ENCODE measurements at places on chromosomes 4 and X. TPM values are rescaled to one million over a fixed set of nuclear protein-coding genes. Genes with fewer than 3 reads are reported as not detected.

MAGEA9B gene
- total RNA-seq: not detected

ARX gene
- total RNA-seq: 2.7 TPM

IGSF1 gene
- total RNA-seq: 0.54 TPM

NAT8L gene
- 5.1 TPM for total RNA-seq

FDCSP gene
- total RNA-seq: not detected

NHSL2 gene
- 3.7 TPM for total RNA-seq

GBA3 gene
- not detected for total RNA-seq

H2BW2 gene
- not detected for total RNA-seq

OPN1MW gene
- total RNA-seq: not detected

TLR7 gene
- total RNA-seq: 0.12 TPM

MTCP1 gene
- total RNA-seq: 20.4 TPM

MGARP gene
- total RNA-seq: 0.34 TPM

SPANXN3 gene
- not detected for total RNA-seq

APELA gene
- total RNA-seq: not detected

ZNF732 gene
- 0.10 TPM for total RNA-seq

HTR2C gene
- total RNA-seq: not detected

BTC gene
- 0.13 TPM for total RNA-seq

SAGE1 gene
- not detected for total RNA-seq

PNMA6A gene
- total RNA-seq: 1.3 TPM

SLC6A14 gene
- not detected for total RNA-seq

FANCB gene
- total RNA-seq: 0.17 TPM
